Hematopoietic multipotent progenitor cell (in vitro differentiated cells): ENCODE measurements at places on chromosomes 3 and 15.

GRCh38 chr15:38647683-38648082 is 83.1 kb upstream of the RASGRP1 start:
- DNase-seq = peak; percentile 28

DNA sequence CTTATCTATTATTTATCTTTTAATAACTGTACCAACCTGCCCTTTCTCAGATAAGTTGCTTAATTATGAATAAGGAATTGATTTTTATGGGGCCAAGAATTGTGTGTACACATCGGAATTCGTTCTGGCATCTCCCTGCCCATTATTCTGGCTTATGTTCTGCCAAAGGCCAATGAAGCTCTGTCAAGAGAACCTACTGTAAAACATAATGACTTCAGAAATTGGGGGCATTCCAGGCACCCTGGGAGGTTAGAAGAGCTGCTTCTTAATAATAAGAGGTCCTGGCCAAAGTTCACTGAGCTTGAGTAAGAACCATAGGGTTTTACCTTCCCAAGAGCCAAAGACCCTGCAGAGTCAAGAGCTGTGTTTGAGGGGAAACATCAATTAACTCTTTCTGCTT is 261.7 kb downstream of the SLC9A9 start:
- DNase-seq = no peak

DNA sequence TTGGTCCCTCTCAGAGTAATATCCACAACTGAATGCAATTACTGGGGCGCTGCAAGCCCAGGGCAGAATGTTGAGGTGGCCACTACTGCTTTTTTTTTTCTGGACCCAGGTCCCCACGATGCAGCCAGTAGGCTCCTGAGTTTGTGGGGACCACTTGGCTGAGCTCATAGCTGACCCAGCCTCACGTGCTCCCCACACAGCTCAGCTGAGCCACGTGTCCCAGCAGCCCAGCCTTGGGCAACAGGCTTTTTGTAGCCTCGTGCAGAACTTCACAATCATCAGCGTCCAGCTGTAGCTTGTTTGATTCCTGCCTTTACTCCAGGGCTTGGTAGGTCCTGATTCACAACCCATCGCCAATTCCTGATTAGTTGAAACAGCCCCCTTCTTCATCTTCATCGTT is 117.3 kb downstream of the ETFA start:
- no peak for DNase-seq

DNA sequence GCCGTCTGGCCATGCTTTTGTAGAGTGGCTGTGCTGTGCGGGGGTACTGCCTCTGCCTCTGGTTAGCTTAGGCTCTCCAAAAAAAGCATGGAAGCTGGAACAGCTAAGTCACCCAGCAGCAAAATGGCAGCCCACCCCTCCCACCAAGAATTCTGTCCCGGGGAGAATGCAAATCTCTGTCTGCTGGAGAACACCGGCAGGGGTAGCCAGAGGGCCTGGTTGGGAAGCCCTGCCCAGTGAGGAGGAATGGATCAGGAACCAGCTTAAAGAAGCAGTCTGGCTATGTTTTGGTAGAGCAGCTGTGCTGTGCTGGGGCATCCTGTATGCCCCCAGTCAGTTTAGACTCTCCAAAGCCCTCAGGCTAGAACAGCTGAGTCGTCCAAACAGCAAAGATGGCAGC is 56.2 kb upstream of the PTPRG start:
- DNase-seq = no peak

DNA sequence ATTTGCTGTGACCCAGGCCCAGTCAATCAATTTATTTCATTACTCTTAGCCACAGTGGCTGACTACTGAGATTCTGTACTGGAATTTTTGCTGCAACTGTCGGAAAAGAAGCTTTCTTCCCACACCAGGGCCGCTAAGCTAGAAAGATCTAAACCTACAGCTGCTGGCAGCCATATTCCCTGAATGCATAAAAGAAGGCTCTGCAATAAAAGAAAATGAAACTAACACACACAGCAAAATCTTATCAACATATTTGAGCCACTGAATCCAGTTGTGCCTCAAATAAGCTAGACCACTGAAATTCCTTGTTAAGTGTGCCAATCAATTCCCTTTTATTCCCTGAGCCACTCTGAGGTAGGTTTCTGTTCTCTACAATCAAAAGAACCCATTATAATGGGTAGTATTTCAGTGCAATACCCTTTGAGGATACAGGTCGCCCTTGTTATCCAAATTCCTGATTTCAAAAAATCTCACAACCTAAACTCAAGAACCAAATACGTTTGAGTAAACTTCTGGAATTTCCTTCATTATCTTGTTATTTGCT is 60.3 kb downstream of the MYO9A start:
- DNase-seq = no peak

DNA sequence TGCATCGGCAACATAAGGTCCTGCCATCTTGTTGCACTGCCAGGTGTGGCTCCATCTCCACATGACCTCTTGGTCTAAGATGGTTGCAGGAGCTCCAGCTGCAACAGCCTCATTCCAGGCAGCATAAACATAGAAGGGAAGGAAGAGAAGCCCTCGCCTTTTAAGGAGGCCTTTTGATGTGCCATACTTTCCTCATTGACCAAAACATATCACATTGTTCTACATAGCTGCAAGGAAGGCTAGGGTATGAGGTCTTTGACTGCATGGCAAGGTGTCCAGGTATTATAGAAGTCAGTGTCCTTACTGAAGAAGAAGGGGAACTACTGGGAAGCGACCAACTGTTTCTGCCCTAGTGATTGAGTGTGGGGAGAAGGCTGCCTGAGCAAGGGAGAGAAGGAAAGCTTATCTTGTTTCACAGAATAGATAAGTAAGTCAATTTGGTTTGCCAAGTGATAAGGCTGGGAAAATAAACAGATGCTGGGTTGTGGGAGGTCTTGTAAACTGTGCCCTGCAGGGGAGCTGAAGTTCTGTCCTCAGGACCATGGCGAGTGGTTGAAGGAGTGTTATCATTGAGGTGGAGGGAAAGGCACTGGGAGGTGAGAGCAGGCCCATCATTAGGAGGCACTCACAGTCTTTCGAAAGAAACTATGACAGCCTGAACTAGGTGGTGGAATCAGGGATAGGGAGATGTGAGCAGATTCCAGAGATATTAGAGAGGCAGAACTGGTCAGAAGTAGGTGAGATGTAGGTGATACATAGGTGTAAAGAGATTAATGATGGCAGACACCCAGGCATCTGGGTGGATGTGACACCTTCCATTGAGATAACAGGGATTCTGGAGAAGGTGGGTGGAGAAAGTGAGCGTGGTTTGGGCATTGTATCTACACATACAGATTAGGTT is 93.8 kb upstream of the IGF1R start:
- DNase-seq = no peak

GRCh38 chr3:195101001-195101583 is 169.9 kb downstream of the XXYLT1 start:
- peak; percentile 74 for DNase-seq

DNA sequence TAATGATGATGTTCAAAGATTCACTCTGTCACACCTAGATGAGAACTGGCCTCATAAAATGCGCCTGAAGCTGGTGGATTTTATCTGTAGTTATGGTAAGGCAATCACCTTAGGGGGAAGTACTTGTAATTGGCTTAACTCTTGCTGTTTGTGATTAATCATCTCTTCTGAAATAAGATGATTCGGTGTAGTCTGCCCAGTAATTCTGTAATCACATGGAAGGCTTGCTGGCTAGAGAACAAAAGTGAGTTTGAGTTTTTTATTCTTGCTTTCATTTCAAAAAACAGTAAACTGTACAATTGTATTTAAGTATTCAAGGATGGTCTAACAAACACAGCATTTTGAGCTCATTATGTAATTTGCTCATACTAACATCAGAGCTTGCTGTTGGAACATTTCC is 72.1 kb downstream of the OTOL1 start:
- no peak for DNase-seq

- DNase-seq = no peak
These were observed 89.1 kb upstream of the ALCAM start for GRCh38 chr3:105277656-105278055.

GRCh38 chr3:136177876-136178275 is 18.3 kb downstream of the MSL2 start:
- DNase-seq = no peak

- no peak for DNase-seq
These were observed 84.2 kb downstream of the FGF7 start for GRCh38 chr15:49507261-49507660.

DNA sequence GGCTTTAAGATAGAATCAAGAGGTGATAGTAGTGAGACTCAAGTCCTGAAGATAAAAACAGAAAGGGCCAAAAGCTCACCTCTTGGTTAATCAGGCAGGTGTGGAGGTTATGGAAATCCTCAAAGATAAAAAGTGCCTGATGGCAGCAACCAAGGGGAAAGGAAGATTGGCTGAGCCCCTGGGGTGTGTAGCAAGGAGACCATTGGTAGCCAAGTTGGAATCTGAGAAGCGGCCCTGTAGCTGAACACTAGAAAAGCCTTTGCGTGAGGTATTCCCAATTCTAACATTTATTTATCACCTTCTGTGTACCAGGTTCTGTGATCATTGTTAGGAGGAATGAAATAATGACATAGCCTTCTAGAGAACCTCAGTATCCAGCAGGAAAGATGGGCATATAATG is 98.9 kb downstream of the ZNF609 start:
- no peak for DNase-seq

- DNase-seq = peak; percentile 39
These were observed 533 bp downstream of the RYK start for GRCh38 chr3:134249935-134250716.

GRCh38 chr3:18295171-18295920 is 129.8 kb downstream of the SATB1 start:
- DNase-seq = peak; percentile 6

GRCh38 chr3:81864272-81864671 is 102.8 kb upstream of the GBE1 start:
- DNase-seq = no peak

- DNase-seq = no peak
These were observed 41.4 kb upstream of the ST3GAL6 start for GRCh38 chr3:98721776-98722175.

GRCh38 chr3:126186749-126187148 is 6.4 kb upstream of the ALDH1L1 start:
- no peak for DNase-seq

GRCh38 chr3:68904578-68904977 is 27.8 kb downstream of the TAFA4 start:
- DNase-seq = no peak

DNA sequence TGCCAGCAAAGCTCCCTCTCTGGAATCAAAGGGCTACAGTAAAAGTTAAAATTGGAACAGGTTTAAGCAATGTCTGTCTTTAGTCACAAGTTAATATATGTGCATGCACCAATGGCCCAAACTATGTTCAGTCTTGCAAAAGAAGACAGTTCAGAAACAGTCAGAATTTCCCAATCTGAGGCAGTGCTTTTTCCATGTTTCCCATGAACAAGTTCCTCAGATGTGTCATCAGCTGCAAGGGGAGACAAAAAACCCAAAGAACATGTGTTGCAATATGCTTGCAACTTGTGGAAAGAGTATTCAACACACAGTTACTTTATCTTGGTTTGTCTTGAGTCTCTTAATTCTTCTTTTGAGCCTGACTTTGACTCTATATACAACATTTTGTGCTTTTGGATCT is 148.4 kb downstream of the USP13 start:
- DNase-seq = no peak

DNA sequence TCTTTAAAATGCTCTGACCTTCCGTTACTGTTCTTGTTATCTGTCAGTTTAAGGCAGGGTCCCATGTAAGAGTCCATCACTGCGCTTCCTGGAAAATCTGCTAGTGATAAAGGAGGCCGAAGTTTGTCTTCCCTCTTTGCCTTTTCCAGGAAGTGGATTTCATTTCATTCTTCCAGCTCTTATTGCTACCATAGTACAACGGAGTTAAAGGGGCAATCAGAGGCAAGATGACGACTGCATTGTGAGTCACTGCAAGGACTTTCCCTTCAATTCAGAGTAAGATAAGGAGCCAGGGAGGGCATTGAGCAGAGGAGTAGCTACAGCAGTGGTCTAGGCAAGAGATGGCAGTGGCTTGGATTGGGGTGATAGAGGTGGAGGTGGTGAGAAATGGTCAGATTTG is 17.2 kb upstream of the DET1 start:
- no peak for DNase-seq

DNA sequence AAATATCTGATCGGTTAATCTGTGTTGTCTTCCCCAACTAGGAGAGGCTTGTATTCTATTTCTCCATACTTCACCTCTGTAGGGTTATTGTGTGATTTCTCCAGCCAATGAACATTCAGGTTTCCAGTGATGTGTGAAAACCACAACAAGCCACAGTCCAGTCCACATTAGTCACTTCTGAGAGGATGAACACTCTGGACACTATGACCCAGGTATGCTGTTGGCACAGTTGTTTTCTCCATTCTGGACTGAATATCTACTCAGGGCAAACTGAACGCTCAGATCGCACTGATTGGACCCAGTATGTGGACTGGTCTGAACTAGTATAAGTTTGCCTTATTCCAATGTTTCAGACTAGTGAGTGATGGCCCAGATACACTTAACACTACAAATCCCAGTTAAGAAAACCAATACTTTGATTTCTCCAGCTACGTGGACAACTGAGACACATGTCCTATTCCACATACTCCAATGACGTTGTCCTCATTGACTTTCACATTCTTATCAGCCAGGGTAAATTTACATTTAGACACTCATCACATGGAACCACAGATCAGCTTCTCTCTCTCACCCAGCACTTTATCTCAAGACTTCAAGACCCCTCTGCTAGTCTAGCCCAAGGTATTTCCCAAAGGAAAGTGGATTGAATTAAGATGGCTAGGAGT is 587.4 kb upstream of the SGO1 start:
- no peak for DNase-seq

DNA sequence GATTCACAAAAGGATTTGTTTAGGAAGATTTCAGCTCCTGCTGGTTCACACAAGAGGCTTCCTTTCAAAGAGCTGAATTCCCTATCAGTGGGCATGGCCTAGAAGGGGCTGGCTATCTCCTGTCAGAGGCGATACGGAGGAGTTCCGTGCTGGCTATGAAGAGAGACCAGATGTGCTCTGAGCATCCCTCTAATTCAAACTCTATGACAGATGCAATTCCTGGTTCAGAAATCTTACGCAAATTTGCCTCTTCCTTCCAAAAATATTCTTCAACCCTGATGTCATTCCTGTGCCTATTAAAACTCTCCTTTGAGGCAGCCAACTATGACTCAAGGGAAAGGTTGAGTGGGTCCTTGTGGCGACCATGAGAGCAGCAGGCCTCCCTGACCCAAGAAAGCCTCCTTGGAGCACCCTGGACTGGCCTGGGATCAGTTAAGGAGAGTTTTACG is 139.3 kb upstream of the HES1 start:
- DNase-seq = no peak

DNA sequence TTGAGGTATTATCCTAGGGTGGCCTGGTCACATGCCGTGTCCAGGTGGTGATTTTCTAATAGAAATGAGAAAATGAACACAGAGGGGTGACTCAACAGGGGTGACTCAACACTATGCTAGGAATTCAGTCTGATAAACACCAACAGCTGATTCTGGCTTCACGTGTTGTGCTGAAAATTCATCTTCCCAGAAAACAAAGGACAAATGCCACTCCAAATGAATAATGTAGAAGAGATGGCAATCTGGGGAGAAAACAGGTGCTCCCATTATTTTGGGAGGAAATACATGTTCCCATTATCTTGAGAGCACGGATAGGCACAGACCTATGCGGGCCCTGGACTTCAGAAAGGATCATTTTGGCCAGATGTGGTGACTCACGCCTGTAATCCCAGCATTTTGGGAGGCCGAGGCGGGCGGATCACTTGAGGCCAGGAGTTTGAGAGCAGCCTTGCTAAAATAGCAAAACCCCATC is 101.2 kb upstream of the MEX3B start:
- no peak for DNase-seq

- DNase-seq = no peak
These were observed 53.7 kb downstream of the KLHL25 start for GRCh38 chr15:85741021-85741421.

GRCh38 chr3:49534581-49535441 is 19.5 kb upstream of the BSN start:
- no peak for DNase-seq
